RPMI7951 (cell line): ENCODE measurements at places on chromosomes 3 and 15. TPM values are rescaled to one million over a fixed set of nuclear protein-coding genes. Genes with fewer than 3 reads are reported as not detected.

DNA sequence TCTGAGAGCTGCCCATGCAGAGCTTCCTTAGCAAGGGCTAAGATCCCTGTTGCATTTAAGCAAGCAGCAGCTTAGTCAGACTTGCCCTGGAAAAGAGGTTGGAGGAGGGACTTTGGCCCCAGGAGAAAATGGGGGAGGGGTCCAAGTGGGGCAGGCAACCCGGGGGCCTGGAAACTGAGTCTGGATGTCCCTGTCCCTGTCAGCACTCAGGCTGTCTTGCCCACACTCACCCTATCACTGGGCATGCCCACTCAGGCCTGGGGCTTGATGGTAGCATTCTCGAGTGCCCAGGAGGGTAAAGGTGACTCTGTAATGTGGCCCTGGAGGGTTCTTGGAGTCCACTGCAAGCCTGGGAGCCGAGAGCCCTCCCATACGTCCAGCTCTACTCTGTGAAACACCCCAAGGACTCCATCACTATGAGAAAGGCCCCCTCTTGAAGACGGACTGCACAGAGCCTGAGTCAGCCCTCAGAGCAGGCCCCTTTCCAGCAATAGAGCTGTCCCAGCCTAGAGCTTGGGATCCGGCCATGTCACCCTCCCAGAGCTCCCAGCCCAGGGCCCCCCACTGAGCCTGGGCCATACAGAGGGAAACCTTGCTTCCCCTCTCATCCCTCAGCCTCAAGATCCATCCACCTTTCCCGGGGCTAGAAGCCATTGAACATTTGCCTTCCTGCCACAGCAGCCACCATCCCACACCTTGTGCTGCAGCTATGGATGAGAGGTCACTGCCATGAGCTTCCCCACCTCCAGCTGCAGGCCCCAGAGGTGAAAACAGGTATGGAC is 13.4 kb downstream of the MYL3 start:
- DNase-seq: no peak

DNA sequence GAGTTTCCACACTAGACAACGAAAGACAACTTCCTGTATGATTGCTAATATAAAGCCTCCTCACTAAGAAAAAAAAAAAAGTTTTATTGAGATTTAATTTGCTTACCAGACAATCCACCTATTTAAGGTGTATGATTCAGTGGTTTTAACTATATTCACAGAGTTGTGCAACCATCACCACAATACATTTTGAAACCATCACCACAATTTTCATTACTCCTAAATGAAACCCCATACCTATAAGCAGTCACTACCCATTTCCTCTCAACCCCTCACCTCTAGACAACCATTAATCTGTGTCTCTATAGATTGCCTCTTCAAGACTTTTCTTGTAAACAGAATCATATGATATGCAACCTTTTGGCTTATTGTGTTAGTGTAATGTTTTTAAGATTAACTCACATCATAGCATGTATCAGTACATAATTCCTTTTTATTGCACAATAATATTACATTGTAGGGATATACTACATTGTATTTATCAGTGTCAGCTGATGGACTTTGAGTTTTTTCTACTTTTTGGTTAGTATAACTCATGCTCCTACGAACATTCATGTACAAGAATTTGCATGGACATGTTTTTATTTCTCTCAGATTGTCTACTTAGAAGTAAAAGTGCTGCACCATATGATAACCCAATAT is 339.7 kb downstream of the NLGN1 start:
- no peak for DNase-seq

UCN2 gene
- 4.3 and 7.2 TPM in 2 replicates for total RNA-seq

- DNase-seq: no peak
Measured at GRCh38 chr3:12287727-12288181, 1.1 kb upstream of the PPARG start.

DNA sequence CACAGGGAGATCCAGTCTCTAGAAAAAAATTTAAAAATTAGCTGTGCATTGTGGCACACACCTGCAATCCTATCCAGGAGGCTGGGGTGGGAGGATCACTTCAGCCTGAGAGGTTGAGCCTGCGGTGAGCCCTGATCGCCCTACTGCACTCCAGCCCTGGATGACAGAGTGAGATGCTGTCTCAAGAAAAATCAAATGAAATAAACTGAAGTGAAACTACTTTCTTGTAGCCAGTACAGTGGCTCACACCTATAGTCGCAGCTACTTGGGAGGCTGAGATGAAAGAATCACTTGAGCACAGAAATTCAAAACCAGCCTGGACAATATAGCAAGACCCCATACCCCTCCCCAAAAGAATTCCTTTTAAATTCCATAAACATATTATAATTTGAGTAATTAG is 35.4 kb downstream of the SMARCC1 start:
- no peak for DNase-seq
